Stomach (tissue), 19 donors: ENCODE measurements at places on chromosomes 12 and 14. TPM values are rescaled to one million over a fixed set of nuclear protein-coding genes. Genes with fewer than 3 reads are reported as not detected.
A peak's percentile ranks its signal among the peaks of the same experiment; 100 is the strongest.

DNA sequence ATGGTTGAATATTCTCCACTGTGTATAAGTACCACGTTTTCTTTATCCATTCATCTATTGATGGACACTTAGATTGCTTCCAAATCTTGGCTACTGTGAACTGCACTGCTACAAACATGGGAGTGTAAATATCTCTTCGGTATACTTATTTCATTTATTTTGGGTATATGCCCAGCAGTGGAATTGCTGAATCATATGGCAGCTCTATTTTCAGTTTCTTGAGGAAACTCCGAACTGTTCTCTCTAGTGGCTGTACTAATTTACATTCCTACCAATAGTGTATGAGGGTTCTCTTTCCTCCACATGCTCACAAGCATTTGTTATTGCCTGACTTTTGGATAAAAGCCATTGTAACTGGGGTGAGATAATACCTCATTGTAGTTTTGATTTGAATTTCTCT lies 623.1 kb upstream of the LRFN5 start:
- no peak for DNase-seq

DNA sequence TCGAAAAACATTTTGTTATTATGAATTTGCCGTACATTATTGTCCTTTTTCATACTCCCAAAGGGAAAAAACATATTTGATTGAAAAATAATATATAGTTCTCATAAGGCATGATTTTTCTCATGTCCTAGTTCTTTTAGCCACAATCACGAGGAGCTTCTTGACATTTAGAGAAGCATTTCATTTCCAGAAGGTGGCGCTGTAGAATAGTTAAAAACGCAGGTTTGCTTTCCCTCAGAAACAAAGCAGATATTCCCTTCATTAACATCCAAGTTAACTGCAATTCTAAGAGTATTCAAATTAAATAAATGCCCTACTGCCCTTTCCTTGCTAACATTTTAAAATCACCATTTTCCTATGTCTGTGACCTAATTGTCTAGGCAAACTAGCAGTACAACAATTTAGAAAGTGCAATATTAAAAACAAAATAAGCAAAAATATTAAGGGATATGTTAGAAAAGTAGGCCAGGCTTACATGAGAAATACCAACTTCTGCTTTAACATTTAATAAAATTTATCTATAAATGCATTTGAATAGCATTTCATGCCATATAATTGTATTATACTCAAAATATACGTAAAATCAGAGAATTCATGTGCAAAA lies 10.9 kb upstream of the PIK3C2G start:
- DNase-seq, result no peak

DNA sequence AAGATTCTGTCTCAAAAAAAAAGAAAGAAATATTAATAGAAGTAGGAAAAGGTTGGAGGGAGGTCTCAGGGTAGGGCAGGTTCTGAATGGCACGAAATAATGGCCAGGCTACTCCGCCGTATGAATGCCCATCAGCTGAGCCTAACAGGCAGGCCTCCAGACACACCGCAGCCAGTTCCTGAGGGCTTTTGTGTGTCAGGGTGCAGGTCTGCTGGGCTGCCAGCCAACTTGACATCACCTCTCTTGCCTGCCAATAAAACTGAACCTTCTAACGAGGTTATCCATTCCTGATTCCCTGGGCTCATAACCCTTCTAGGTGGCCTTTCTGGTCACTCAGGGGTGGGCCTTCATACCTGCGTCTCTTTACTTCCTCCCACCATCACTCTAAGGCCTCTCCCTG lies 3.0 kb downstream of the IFI27 start:
- peak; percentile 82 for DNase-seq

- no peak for DNase-seq
These were observed 2.0 kb upstream of the STON2 start for GRCh38 chr14:81402123-81402495.

DNA sequence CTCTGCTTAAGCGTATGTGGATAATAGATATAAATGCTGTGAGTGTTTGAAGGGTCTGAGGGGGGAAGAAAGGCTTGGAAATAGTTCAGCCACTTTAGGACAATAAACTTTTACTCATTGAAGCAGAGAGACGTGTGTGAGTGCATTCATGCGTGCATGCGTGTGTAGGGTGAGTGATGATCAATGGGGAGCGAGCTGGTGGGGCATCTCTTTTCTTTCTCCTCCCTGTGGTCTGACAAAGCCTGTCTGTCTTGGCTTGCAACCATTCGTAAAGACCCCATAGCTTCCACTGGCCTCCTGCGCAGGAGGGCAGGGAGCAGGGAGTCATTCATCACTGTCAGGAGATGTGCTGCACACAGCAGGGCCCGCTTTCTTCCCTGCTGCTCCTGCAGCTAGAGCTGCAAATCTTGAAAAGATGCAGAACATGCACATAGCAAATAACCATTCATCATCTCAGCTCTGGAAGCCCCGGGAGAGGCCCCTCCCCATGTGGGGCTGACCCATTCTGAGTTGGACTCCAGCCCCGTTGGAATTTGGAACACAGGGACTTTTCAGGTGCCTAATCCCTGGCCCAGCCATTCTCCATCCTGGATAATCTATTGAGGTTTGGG lies 223.2 kb downstream of the PPM1H start:
- DNase-seq, result peak; percentile 44

- peak; percentile 1 for DNase-seq
These were observed 231.4 kb upstream of the RTL1 start for GRCh38 chr14:101134851-101135433.

DNA sequence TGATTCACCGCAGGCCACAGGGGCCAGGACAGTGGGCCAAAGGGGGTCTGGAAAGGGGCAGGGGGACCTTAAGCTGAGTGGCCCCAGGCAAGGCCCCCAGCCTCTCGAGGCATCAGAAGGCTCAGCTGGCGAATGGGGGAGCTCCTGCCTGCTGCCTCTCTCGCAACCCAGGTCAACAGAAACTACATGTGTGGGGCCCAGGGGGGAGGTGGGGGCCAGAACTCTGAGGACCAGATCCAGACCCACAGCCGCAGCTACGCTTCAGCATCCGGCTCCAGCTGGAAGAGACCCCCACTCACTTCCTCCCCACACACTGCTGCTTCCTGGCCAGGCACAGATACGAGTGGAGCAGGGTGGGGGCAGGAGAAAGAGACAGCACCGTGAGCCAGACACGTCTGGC lies 46.5 kb downstream of the NCOR2 start:
- no peak for DNase-seq

- DNase-seq, result no peak
These were observed 23.6 kb downstream of the PGAM5 start for GRCh38 chr12:132734206-132734605.

GRCh38 chr12:113862590-113863454 lies 103.3 kb downstream of the RBM19 start:
- DNase-seq, result peak; percentile 22

DNA sequence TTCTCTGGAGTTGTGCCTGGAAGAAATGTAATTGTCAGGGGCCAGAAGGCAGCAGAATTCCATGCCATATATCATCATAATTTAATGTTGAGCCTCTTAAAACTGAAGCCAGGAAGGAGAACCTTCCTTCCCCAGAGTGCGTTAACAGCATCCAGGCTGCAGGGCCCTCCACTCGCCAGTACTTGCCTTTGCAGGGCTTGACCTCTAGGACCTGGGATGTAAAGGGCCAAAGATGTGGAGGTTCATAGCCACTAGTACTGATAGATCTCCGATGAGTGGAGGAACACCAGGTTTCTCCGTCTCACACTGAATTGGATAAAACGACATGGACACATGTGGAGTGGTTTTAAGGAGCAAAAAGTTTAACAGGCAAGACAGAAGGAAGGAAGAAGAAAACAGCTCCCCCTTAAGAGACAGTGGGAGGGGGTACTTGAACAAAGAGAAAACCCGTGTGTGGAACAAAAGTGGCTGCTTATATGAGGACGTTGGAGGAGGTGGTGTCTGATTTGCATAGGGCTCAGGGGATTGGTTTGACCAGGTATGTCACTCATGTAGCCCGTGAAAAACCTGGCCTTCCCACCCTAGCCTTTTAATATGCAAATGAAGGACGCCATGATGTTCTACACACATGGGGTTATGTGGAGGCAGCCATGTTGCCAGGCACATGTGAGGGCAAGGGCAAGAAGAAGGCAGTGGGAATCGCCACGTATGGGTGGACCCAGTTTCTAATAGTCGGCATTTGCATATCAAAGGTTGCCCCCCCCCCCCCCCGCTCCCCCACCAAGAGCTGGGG lies 38.8 kb upstream of the WSCD2 start:
- no peak for DNase-seq

DNA sequence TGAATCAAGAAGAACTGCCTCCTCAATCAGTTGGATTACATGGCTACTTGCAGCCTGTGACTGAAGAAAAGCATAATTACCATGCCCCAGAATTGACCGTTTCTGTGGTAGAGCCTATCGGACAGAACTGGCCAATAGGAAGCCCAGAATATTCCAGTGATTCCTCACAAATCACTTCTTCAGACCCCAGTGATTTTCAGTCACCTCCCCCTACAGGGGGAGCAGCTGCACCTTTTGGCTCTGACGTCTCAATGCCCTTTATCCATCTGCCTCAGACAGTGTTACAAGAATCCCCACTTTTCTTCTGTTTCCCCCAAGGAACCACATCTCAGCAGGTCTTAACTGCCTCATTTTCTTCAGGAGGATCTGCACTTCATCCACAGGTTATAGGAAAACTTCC lies 80.8 kb downstream of the RAD52 start:
- DNase-seq, result no peak

GRCh38 chr12:118140825-118141224 lies 4.9 kb downstream of the PEBP1 start:
- DNase-seq, result no peak

- DNase-seq, result no peak
These were observed 39.5 kb downstream of the GPR65 start for GRCh38 chr14:88044444-88044758.

DNA sequence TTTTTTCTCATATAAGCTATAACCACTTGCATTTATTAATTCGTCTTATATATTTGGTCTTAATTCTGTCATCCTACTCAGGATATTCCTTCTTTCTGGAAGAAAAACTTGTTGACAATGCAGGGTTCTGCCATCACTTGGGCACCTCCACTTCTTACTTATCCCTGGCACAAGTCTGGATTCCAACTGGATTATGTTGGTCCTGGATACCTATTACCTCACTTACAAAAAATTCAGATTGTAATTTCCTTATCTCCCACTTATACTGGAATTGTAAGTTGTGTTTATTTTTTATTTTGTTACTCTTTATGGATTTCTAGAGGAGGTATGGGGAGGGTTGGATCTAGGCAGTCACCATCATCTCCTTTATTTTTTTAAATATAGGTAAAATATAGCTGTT lies 36.7 kb downstream of the LRRIQ1 start:
- DNase-seq, result no peak

GRCh38 chr12:104524034-104524832 lies 67.5 kb downstream of the CHST11 start:
- peak; percentile 38 for DNase-seq

DNA sequence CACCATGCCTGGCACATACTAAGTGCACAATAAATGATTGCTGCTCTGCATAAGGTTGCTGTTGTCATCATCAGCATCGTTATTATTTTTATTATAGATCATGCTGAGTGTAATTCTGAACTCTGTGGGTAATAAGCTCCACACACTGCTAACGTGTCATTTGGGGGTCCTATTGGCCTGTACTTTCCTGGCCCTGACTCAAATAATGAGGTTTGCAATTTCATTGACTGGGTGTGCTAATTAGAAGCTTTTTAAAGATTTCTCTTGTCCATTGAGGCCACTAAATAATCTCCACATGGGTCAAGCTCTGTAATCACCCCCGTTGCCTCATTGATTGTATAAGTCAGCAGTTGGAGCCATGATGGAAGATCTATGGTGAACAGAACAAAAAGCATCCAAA lies 320.8 kb upstream of the TMPO start:
- no peak for DNase-seq

The TROAP gene
- 3.2 TPM for polyA plus RNA-seq

The GALNT8 gene
- 0.31 TPM for polyA plus RNA-seq

The KRT3 gene
- 0.53 TPM for polyA plus RNA-seq

The PLEKHG7 gene
- polyA plus RNA-seq, result 0.61 TPM

The ZNF384 gene
- 20.2 TPM for polyA plus RNA-seq

The ACACB gene
- polyA plus RNA-seq, result 15.0 TPM

The PRORP gene
- 9.1 TPM for polyA plus RNA-seq

The SERPINA9 gene
- polyA plus RNA-seq, result not detected

The BEST3 gene
- not detected for polyA plus RNA-seq

The GPD1 gene
- polyA plus RNA-seq, result 0.65 TPM
